ENCODE measurements at places on chromosomes 7 and 10. TPM values are rescaled to one million over a fixed set of nuclear protein-coding genes. Genes with fewer than 3 reads are reported as not detected.

The NPSR1 gene
- 0.23 TPM for polyA plus RNA-seq

The ARHGAP22 gene
- 5.5 TPM for polyA plus RNA-seq

The TLX1 gene
- polyA plus RNA-seq = 0.27 TPM

The SPDYE16 gene
- polyA plus RNA-seq = 0.27 TPM

The C10orf105 gene
- polyA plus RNA-seq = 0.68 TPM

The HABP2 gene
- 0.96 TPM for polyA plus RNA-seq

DNA sequence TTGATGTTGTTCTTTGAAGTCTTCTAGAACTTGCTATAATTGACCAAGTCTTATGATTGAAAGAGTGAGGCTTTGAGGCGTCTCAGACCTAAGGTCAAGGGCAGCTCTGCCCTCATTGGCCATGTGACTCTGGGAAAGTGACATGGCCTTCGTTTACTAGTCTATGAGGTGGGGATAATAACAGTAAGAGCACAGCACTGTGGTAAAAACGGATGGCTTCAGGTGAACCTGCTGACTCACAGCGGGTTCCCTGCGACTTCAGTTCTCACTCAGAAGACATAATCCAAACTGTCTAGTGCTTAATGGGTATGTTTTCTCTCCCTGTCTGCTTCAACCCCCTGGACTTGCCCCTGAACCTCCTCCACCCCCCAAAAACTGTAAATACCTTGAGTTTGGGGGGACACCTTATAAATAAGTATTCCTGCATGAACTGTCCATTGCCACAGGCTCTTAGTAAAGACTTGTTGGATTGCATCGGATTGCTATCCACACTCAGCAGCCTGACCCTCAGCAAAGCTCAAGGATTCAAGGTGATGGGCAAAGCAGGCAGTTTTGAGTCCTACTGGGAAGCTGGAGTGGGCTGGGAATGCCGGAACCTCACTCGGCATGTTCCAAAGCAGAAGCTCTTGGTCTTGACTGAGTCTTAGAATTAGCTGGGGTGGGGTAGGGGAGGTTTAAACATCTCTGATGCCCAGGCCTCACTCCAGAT is 304.6 kb downstream of the KLF6 start:
- H3K4me3 ChIP-seq = no peak overlapping the region
- DNase-seq = no peak
- no peaks in the 10 kb centered on the region for H3K27me3 ChIP-seq
- H3K36me3 ChIP-seq = no peaks in the 10 kb centered on the region
- H3K4me1 ChIP-seq = peaks cover 8% of the 10 kb centered on the region
- no peak overlapping the region for H3K27ac ChIP-seq

DNA sequence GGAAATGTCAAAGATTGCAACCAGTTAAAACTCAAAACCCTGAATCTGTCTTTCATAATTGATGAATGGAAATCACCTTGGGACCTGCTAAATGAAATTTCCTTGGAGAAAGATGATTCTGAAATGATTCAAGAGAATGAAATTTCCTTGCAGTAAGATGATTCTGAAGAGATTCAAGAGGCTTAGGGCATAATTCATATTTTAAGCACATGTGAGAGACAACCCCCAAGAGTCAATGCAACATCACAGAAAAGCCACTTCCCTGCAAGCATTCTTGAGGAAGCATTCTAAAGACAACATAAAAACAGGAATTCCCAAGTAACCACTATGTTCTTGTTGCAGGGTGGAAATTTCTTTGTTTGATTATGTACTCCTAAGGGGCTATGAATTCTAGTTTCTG is 113.7 kb downstream of the RELN start:
- H3K27me3 ChIP-seq = no peaks in the 10 kb centered on the region
- no peak overlapping the region for H3K4me3 ChIP-seq
- no peak overlapping the region for H3K27ac ChIP-seq
- no peak for DNase-seq

DNA sequence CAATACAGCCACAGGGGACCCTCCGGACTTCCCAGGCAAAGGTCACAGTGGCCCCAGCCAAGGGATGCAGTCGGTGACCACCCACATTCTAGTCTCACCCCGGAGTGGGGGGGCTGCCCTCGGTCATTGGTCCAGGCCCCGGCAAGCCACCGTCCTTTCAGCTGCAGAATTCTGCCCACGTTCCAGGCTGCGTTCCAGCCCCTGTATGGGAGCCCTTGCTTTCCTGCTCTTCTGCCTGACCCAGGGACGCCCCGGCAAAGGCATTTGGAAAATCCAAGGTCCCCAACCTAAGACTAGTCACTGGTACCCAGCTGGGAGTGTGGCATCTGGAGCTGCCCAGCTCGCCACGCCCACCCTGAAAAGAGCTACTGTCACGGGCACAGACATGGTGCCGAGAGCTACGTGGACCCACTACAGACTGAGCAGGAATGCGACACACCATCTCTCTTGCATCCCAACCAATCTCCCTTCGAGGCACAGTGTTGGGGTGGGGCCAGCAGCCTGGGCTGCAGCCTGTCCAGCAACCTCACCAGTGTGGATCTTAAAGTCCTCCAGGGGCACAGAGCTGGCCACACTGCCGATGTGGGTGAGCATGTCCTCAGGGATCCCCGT is 18.6 kb downstream of the OGDHL start:
- no peaks in the 10 kb centered on the region for H3K27me3 ChIP-seq
- H3K27ac ChIP-seq = no peak overlapping the region
- H3K4me1 ChIP-seq = no peaks in the 10 kb centered on the region
- H3K36me3 ChIP-seq = no peaks in the 10 kb centered on the region
- no peak for DNase-seq

- peak overlapping the region; percentile 17 for H3K4me3 ChIP-seq
- H3K4me1 ChIP-seq = no peaks in the 10 kb centered on the region
- H3K36me3 ChIP-seq = no peaks in the 10 kb centered on the region
- no peak overlapping the region for H3K27ac ChIP-seq
- H3K27me3 ChIP-seq = peaks cover 55% of the 10 kb centered on the region
These were observed 73.0 kb upstream of the LEP start for GRCh38 chr7:128167791-128168666.

DNA sequence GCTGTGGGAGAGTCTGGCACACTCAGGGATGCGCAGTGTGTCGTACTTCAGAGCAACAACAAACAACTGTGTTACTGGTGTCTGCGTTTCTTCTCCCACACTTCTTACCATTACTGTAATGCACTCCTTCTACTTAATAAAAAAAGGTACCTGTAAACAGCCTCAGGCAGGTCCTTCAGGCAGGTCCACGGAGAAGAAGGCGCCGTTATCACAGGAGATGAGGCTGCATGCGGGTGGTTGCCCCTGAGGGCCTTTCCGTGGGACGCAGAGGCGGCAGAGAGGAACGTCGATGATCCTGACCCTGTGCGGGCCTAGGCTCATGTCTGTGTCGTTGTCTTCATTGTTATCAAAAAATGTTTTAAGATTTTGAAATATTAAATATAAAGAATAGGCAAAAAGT is 29.4 kb downstream of the NKX6-2 start:
- no peak overlapping the region for H3K4me3 ChIP-seq
- H3K27me3 ChIP-seq = no peaks in the 10 kb centered on the region
- H3K36me3 ChIP-seq = peaks cover 4% of the 10 kb centered on the region

- H3K4me1 ChIP-seq = no peaks in the 10 kb centered on the region
- no peaks in the 10 kb centered on the region for H3K36me3 ChIP-seq
- H3K4me3 ChIP-seq = no peak overlapping the region
- H3K27ac ChIP-seq = no peak overlapping the region
- H3K27me3 ChIP-seq = no peaks in the 10 kb centered on the region
These were observed 40.6 kb upstream of the CXCL12 start for GRCh38 chr10:44425466-44425865.

DNA sequence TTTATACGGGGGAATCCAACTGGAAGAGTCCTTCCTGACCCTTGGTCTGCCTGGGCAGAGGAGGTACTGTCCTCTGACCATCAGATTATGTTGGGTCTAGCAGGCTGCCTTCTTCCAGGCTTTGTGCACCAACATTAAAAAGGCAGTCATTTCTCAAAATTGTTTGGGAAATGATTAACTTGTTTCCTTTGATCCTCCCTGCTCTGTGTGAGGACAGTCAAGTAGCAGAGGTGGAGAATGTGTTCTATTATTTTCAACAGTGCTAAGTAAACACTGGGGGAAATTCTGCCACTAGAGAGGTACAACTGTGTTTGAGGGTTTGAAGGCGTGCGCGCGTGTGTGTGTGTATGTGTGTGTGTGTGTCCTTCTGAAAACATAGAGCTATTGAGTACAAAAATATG is 20.6 kb downstream of the ACSL5 start:
- no peak overlapping the region for H3K27ac ChIP-seq
- H3K4me1 ChIP-seq = no peaks in the 10 kb centered on the region
- no peak for DNase-seq
- no peaks in the 10 kb centered on the region for H3K27me3 ChIP-seq
- no peaks in the 10 kb centered on the region for H3K36me3 ChIP-seq

DNA sequence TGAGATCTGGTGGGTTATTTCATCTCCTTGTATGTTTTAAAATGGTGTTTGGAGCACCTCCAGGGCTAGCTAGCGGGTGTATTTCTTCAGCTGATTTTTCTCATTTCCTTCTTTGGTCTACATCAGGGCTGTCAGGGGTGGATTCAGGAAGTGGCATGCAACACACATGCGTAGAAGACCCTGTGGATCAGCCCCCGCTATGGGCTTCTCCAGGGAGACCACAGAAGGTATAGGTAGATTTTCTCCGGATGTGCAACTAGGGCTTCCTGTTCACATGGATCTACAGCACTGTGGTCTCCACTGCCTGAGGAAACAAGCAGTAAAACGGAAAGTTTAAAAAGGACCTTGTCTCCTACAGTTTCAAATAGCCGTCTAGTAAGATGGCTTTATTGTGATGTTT is 10.4 kb downstream of the NUB1 start:
- peaks cover 33% of the 10 kb centered on the region for H3K4me1 ChIP-seq
- peak overlapping the region; percentile 64 for H3K27ac ChIP-seq
- H3K36me3 ChIP-seq = peaks cover 32% of the 10 kb centered on the region

- H3K4me3 ChIP-seq = no peak overlapping the region
- H3K27me3 ChIP-seq = no peaks in the 10 kb centered on the region
- H3K27ac ChIP-seq = no peak overlapping the region
- H3K4me1 ChIP-seq = no peaks in the 10 kb centered on the region
These were observed 260.3 kb upstream of the TCERG1L start for GRCh38 chr10:131571865-131572264.

DNA sequence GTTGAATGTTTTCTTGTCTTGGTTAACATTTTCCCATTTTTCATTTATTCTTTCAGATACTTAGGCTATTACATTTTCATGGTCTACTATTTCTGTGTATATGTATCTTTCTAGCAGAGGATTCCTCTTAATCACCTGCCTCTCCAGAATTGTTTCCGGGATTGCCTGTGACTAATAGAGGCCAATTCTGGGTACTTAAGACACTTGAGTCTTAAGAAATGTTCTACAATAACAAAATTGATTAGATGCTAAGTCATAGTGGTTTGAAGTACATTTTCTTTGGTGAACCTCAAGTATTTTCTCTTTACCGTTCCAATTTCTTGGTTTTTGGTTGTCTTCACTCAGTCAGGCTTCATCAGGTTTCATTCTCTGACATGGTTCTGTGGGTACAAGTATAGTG is 26.4 kb downstream of the BBS9 start:
- H3K27me3 ChIP-seq = no peaks in the 10 kb centered on the region
- no peak overlapping the region for H3K4me3 ChIP-seq
- H3K4me1 ChIP-seq = no peaks in the 10 kb centered on the region
- no peak for DNase-seq
- H3K36me3 ChIP-seq = no peaks in the 10 kb centered on the region

- no peak overlapping the region for H3K4me3 ChIP-seq
- DNase-seq = no peak
- no peaks in the 10 kb centered on the region for H3K4me1 ChIP-seq
- H3K27me3 ChIP-seq = no peaks in the 10 kb centered on the region
- H3K36me3 ChIP-seq = peaks cover 4% of the 10 kb centered on the region
- no peak overlapping the region for H3K27ac ChIP-seq
These were observed 28.1 kb upstream of the CDH23 start for GRCh38 chr10:71368643-71369042.

DNA sequence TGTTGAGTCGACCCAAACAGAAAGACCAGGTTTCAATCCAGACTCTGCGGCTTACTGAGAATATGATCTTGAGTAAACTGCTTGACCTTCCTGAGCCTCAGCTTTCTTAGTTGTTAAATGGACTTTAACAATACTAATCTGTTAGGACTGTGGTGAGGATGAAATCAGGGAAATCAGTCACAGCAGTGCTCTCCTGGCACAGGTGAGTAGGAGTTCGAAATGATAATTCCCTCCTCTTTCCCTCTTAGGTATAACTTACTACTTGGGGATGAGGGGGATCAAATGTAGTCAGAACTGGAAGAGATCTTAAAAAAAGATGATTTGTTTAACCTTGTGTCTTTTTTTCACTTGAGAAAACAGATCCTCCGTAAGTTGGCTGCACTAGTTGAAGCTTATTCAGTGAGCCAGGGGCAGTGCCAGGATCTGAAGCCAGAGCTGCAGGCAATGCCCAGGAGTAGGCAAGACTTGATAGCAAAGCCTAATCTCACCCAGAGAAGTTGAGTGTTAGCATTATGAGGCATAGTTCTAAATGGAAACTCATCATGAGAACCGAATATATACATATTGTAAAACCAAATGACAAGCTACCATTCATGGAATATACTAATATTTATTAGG is 1.8 kb upstream of the MAGI2 start:
- H3K4me3 ChIP-seq = no peak overlapping the region
- no peaks in the 10 kb centered on the region for H3K36me3 ChIP-seq
- peaks cover 55% of the 10 kb centered on the region for H3K27me3 ChIP-seq

DNA sequence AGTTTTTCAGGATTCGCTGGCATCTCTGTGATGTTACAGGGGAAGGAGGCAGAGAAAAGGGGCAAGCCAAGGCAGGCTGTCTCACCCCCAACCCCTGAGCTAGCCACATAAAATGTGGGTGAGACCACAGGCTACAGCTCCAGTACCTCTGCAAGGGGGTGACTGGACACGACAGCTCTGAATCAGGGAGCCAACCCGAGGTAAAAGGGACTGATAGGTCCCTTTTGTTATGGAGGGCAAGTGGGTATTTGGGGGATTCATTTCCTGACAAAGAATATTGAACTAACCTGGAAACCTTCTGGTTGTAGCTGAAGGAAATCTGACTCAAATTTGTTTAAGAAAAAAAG is 67.2 kb downstream of the TACR2 start:
- H3K36me3 ChIP-seq = peaks cover 15% of the 10 kb centered on the region
- H3K27ac ChIP-seq = peak overlapping the region; percentile 64
- no peak for DNase-seq
- H3K27me3 ChIP-seq = no peaks in the 10 kb centered on the region

- H3K4me1 ChIP-seq = no peaks in the 10 kb centered on the region
- H3K27me3 ChIP-seq = peaks cover 2% of the 10 kb centered on the region
- no peak for DNase-seq
- H3K36me3 ChIP-seq = no peaks in the 10 kb centered on the region
- no peak overlapping the region for H3K4me3 ChIP-seq
These were observed 994 bp upstream of the LRGUK start for GRCh38 chr7:134126146-134126545.

- H3K4me1 ChIP-seq = no peaks in the 10 kb centered on the region
- DNase-seq = no peak
- H3K27me3 ChIP-seq = no peaks in the 10 kb centered on the region
- peaks cover 24% of the 10 kb centered on the region for H3K36me3 ChIP-seq
- H3K4me3 ChIP-seq = no peak overlapping the region
These were observed 49.4 kb downstream of the NUDCD3 start for GRCh38 chr7:44441079-44441478.

GRCh38 chr7:30062587-30062986 is 34.4 kb downstream of the PLEKHA8 start:
- no peaks in the 10 kb centered on the region for H3K27me3 ChIP-seq
- no peak overlapping the region for H3K27ac ChIP-seq
- no peaks in the 10 kb centered on the region for H3K4me1 ChIP-seq

All from thymus (tissue), 14 donors.